COLO829 (cell line): ENCODE measurements at places on chromosomes 7 and 10.

GRCh38 chr7:135769005-135769802 lies 20.6 kb upstream of the FAM180A start:
- no peak for DNase-seq

GRCh38 chr7:12303495-12303894 lies 92.4 kb downstream of the TMEM106B start:
- DNase-seq = peak; percentile 82

DNA sequence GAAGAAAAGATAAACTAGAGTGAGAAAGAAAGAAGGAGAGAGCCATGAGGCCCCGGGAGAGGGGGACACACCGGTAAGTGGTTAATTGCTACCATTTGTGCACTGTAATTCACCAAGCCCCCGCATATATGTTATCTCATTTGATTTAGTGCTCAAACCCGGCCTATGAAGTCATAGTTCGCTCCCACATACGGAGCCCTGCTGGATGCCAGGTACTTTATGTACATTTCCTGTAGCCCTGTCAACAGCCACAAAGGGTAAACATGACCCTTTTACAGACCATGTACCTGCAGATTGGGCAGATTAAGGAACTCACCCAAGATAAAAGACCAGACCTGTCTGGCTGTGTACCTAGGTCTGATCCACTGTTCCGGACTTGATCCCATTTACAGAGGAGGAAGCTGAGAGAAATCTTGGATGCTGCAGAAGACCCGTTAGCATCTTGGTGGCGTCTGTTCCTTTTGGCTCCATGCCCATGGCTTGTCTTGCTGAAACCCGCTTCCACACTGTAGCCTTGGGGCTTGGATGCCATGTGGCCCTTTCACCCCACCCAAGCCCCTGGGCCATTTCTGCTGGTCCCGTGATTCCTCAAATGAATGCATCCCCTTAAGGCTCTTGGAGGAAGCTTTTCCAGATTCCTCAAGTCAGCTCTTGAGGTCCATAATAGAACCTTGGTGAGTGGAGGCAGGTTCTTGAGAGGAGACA lies 32.3 kb downstream of the FAM241B start:
- no peak for DNase-seq

DNA sequence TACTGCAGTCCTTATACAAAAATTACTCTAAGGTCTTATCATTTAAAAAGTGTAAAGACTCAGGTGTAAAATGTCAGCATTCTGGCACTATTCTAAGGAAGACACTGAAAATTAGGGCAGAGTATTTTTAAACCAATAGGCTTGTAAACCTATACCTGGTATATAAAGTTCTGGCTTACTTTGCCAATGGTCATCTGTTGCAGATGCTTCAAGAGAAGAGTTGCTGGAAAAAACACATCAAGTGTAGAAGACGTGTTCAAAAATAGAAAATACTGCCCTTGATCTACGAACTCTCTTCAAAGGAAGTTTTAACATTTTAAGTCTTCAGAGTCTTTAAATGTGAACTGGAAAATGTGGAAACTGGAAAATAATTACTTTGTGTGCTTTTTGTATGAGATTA lies 23.9 kb downstream of the NT5C3A start:
- DNase-seq = no peak

DNA sequence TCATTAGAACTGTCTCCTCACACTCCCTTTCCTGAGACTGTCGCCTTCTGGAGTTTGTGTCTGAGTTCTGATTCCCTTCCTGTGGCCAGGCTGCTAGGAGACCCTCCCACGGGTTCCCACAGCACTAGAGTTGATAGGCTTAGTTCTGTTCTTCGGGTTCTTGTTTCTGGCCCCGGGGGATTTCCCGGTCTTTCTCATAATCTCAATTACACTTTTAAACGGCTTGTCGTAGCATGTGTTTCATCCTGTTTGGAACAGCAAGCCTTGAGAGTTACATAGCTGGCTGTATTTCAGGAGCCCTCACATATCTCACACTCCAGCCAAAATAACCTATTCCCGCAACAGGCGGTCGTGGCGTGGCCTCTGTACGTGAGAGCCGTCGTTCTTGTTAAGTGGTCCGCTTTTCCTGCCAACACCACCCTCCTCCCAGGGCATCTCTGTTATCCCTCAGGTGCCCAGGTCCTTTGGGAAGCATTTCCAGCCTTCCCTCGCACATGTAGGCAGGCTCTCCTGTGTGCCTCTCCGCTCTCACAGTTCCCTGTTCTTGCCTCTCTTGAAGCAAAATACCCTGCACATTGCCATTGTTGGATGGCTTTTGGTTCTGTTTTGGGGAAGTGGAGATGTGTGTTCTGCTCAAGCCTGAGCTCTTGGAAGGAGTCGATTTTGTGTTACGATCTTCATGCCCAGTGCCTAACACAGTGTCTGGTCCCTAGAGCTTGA lies 46.0 kb downstream of the CDC123 start:
- DNase-seq = no peak

- no peak for DNase-seq
These were observed 96.9 kb upstream of the TNS3 start for GRCh38 chr7:47678641-47679380.

- no peak for DNase-seq
These were observed 25.8 kb downstream of the CEP41 start for GRCh38 chr7:130415006-130415405.

DNA sequence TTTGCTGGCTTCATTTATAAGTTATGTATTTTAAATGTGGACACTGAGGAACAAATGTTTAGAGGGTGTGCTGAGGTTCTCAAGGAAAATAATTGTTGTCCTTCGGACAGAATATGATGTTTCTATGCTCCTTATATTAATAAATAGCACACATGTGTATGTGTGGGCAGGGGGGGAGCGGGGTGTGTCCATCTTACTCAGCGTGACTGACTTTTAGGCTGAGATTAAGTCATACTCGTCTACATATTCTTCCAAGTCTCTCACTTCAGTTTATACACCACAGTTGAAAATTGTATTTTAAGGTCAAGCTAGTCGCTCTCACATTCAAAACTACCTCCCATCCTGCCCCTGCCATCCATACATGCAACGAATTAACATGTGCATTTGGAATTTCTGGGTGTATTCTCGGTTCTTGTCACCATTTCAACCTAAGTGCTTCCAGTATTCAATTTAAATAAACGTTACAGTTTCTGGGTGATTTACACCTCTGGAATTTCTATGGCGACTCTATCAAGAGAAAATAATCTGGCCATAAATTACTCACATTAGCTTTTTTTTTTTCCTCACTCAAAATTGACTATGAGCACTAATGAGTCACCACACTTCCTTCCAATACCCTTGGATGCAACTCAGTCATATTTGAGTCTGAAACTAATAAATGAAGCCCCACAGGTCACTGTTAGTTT lies 3.3 kb downstream of the PCDH15 start:
- DNase-seq = no peak

GRCh38 chr10:115167751-115168150 lies 74.6 kb downstream of the ATRNL1 start:
- DNase-seq = no peak
